Motor neuron (in vitro differentiated cells): ENCODE measurements at places on chromosomes 6 and 20. TPM values are rescaled to one million over a fixed set of nuclear protein-coding genes. Genes with fewer than 3 reads are reported as not detected.

GRCh38 chr6:139882234-139882633 is 507.8 kb upstream of the CITED2 start:
- no peak for ATAC-seq

Gene EFCAB8
- total RNA-seq = 0.73 TPM in 1 of 2 replicates, not detected in the other

- no peak for ATAC-seq
These were observed 14.0 kb downstream of the MUCL3 start for GRCh38 chr6:30954631-30955366.

Gene COL9A3
- total RNA-seq = 0.57 and 0.60 TPM in 2 replicates

Gene RIN2
- 20.1 and 23.3 TPM in 2 replicates for total RNA-seq

DNA sequence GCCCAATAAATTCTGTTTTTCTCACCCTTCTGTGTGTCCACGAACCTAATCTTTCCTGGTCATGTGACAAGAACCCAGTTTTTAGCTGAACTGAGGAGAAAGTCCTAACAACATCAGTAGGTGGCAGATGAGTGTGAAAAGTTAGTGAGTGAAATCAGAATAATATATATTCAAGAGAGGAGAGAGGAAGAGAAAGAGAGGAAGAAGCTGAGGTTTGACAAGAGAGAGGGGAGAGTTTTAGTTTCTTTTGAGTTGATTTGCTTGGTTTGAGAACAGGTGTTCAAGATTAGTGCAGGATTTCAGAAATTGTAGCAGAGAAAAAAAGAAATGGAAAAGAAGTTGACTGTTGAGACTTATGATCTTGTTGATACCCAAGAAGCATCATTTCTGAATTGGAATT is 930.5 kb upstream of the FLRT3 start:
- ATAC-seq = no peak

DNA sequence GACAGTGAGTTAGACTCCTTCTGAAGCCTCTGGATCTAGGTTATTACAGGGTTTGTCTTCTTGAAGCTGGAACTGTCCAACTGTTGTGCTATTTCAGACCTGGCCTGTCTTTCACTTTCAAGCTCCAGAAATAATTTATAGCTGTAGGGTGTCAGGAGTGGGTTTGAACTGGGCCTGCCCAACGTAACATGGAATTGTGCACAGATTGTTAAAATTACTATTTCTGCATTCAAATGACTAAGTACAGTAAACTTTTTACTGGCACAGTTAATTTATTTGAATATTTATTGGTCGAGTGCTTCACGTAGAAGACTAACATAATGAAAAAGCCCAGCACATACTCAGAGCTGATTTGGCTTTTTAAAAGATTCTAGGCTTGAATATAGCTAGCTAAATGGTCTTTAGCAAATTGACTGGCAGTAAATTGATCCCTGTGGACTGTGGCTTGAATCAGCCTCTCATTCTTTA is 74.3 kb downstream of the ARID1B start:
- ATAC-seq = peak; percentile 70

- no peak for ATAC-seq
These were observed 60.9 kb upstream of the MC3R start for GRCh38 chr20:56187534-56188165.
